ENCODE measurements at places on chromosomes 6 and 20.
A peak's percentile ranks its signal among the peaks of the same experiment; 100 is the strongest.

DNA sequence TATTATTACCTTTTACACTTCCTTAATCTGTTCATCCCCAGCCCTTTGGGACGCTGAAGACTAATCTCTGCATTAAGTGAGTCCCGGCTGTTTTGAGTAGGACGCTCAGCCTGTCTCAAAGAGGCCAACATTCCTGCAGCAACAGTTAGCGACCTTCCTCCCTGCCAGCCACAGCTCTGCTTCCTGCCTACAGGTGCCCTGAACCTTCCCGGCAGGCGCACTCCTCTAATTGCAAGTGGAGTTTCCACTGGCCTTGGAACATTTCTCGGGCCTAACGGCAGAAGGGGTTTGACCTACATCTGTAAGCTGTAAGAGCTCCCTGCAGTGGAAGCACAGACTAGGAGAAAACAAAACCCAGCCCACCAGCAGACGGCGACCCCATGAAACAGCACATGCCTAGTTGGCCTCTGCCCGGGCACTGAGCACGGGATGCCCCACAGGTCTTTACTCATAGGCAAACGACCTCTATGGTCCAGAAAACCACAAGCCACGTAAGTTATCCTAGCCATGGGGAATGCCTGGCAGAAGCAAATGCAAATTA, 137.9 kb downstream of the DTNBP1 start:
- DNase-seq: no peak

- no peak for DNase-seq
Observed at GRCh38 chr6:36691011-36691410, 6.6 kb upstream of the RAB44 start.

- no peak for DNase-seq
Observed at GRCh38 chr6:45398075-45398813, 20.5 kb upstream of the SUPT3H start.

- DNase-seq: no peak
Observed at GRCh38 chr6:159788753-159789376, 537 bp downstream of the TCP1 start.

DNA sequence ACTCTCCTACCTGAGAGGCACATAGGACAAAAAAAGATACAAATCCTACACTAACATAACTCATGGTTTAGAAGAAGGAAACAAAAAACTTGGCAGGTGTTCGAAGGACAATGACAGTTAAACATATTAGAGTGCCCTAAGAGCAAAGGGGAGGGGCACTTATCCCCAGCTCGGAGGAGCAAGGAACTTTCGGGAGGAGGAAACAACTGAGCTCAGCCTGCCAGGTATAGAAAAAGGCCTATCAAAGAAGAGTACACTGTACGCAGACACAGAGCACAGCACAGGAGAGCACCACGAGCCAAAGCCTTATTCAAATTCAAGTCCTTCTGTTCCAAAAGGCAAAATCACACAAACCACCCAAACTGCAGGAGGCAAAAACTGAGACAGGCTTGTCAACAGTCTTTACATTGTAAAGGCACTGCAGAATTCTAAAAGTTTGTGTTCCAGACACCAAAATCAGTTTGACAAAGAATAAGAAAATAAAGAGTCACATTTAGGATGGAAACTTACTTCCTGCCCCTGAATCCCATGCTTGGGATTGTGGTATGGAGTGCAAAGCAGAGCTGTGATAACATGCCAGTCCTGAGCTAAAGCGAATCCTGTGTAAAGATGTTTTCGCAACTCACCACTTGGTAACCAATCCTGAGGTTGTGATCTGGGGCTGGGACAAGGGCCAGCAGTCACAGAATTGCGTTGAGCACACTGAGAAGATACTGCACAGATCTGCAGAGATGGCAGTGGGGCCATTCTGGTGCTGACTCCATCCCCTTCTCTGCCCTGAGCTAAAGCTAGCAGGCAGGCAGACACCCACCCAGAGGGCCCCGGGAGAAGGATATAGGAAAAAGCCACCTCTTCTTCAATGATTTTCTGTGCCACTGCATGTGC, 108.6 kb downstream of the CHD6 start:
- no peak for DNase-seq

DNA sequence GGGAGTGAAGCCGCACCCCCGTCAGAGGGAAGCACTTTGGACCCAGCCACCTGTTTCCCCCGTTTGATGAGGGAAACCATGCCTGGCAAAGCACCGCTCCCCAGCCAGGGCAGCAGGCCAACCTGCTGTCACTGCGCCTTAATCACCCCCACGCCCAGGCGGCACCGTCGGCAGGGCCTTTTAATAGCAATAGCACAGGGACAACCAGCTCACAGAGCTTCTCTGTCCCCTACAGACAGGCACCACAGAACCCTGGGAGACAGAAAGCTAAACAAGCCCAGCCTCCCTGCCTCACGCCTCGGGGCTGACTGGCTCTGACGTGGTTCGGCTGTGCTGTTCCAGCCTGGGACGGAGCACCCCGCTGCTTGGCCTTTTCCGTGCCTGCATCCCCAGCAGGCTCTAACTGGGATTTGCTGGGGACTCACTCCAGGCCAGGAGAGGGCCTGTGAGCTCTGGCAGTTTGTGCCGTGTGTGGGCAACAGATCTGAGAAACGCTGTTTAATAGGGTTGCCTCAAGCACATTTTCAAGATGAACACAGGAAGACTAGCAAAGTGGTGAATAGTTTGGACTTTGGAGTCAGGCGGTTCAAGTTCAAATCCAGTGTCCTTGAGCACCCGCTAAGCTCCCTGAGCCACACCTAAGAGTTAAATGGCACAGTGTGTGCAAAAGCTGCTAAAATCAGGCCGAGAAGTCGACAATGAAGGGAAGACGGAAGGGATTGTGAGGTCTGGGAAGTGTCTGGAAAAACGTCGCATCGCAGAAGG, 223.8 kb downstream of the NRN1 start:
- DNase-seq: no peak

GRCh38 chr6:13116155-13116554, 212.2 kb downstream of the TBC1D7 start:
- DNase-seq: no peak

DNA sequence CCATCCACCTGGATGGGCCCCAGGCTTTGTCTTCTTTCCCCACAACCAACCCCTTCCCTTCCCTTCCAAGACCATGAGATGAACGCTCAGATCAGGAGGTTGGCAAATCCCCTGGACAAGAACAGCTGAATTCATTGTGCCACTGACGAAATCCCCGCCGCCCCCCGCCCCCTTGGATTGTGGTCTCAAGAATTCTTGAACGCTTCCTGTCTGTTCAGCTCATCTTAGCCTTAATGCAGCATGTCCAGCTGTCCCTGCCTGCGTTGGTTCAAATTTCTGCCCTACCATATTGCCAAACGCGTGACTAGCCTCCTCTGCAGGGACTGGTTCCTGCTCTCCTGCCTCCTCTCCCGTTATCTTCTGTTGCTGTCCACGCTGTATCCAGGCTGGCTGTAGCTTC, 133.2 kb downstream of the CDH4 start:
- no peak for DNase-seq

- no peak for DNase-seq
Observed at GRCh38 chr20:57653546-57653900, 33.3 kb upstream of the ZBP1 start.

DNA sequence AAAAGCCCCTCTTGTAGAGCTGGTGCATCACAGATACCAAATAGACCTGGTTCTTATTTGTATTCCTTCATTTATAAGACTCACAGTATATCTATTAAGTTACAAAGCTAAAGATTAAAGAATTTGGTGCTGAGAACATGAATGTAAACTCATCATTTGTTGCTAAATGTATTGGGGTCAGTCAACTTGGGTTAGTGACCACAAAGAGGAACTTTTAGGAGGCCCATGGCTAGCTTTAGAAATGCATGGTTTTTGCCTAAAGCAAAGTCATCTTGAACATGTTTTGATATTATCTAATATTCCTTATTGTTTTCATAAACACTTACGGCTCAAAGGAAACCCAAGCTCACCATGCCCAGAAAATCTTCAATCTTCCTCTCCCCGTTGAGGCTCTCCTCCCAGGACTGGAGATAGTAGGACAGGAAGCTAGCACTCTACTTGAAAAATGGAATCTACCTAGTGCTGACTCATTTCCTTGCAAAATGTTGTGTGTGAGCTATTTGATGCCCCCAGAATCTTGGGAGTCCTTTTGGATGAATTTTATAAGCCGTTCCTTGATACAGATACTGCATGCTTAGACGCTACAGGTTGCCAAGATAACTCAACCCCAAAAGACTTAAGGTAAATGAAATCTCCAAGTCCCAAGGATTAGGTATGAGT, 121.4 kb downstream of the BMP2 start:
- DNase-seq: no peak

DNA sequence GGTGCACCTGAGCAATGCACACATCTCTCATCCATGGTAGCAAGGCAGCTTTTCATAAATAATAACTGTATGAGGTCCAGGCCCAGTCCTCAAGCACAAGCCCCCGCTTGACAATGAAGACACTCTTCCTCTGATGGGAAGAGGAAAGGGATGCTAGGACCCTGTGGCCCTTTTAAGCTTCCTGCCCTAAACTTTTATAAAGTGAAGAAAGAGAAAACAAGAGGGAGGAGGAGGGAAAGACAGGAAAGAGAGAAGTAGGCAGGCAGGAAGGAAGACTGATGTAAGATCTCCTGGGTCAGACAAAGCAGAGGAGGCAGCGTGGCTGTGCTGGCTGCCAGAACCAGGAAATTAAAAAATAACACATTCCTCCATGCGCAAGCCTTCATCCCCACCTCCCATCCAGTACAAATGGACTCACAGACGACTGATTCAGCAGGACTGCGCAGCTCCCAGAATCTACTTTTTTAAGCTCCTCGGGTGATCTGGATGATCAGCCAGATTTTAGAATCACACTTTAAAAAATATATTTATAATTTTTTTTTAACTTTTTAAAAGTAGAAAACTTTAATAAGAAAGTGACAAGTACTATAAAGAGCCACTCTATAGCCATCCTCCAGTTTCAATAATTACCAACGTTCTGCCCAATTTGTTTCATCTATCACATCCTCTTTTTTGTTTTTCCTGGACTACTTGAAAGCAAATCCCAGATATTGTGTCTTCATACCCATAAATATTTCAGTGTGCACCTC, 16.5 kb downstream of the TNFAIP3 start:
- peak; percentile 57 for DNase-seq

DNA sequence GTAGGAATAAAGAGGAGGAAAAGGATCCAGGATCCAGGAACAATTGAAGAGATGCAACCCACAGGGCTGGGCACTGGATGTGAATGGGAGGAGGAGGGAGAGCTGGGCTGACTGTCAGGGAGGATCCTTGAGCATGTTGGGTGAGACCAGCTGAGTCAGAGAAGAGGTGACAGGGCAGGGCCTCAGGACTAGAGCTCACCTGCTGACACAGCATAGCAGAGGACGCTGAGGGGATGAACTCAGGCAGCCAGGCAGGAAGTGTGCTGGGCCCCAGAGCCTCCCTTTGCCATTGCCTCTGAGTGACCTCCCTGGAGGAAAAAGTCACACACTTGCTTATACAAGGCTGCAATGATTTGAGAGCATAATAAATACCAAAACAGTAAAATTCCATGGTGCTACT, 72.3 kb downstream of the ZNF133 start:
- no peak for DNase-seq

DNA sequence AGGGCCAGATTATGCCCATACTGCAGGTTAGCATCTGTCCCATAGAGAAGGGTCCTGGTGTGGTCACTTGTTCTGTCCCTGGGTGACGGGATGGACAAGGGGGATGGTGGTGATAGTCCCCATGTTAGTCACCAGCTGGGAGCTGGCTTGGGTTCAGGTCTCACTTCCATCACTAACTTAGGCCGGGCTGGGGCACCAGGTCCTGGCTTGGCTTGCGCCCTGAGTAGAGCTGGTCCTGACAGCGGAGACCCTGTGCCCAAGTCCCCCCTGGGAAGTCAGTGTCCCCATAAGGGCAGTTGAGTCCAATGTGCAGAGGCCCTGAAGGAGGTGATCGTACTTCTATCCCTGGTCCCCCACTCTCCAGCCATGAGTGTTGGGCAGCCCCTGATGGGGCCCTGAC, 52.6 kb downstream of the ANKRD60 start:
- DNase-seq: no peak

- no peak for DNase-seq
Observed at GRCh38 chr6:23086100-23086499, 516.7 kb downstream of the HDGFL1 start.

GRCh38 chr6:169847141-169847674, 95.8 kb downstream of the ERMARD start:
- DNase-seq: no peak

- no peak for DNase-seq
Observed at GRCh38 chr6:91827151-91827550, 1240.3 kb upstream of the MAP3K7 start.

GRCh38 chr6:130466052-130466747, 100.4 kb downstream of the TMEM200A start:
- DNase-seq: no peak

DNA sequence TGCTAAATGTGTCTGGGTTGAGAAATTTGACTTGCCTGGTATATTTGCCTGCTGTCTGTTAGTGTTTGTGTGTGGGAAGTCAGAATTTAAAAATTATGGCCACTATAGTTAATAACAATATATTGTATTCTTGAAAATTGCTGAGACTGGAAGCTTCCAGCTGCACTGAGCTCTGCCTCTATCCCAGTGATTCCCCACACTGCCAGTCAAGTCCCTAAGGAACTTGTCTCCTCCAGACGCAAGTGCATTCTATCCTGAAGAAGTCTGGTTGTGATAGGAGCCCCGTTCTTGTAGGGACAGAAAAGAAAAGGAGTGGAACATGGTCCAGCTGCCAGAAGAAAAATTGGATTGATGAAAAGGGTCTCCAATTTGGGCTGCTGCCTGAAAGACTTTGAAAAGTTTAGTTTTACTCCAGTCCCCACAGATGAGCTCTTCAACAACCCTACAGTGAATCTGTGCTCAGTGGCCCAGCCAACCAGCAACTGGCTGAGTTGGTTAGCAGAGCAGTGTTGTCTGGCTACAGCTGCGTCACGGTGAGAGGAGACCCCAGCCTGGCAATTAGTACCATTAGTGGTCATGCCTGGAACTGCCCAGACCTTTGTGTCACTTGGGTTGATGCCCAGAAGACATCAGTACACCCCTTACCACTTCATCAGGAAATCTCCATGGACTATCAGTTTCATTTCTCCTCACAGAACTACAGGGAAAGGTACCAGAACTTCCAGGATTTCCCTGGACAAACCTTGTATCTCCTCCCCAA, 183.1 kb upstream of the MCHR2 start:
- no peak for DNase-seq
